ENCODE measurements at places on chromosomes 2 and 18.

DNA sequence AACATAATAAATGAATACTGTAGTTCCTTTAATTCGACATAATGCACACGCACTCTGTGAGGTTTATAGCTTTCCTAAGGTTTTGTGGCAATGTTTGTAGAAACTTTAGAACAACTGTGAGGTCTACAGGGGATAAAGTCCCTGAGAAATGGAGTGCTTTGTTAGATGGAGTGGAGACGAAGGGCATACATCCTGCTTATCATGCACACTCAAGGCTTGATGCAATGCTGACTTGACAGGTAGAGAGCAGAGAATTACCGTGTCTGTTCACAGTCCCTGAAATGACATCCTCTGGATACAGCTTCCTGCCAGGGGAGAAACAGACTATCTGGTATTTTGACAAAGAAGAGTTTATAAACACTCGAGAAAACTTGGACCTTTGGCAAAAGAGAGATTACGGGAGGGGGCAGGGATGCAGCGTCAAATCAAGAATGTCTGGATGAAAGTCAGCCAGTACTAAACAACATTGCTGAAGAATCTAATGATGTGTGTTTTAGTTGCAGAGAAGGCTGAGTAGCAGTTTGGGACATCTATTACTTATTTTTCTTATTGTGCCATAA, 766.9 kb upstream of the ZEB2 start:
- peak; percentile 42 for DNase-seq

GRCh38 chr18:37871561-37871960, 306.0 kb upstream of the CELF4 start:
- no peak for DNase-seq

- DNase-seq: peak; percentile 91
Observed at GRCh38 chr18:13221869-13222855, 3.6 kb downstream of the LDLRAD4 start.

GRCh38 chr2:73984922-73985307, 205 bp downstream of the TET3 start:
- no peak for DNase-seq

- no peak for DNase-seq
Observed at GRCh38 chr2:60498127-60498815, 55.2 kb downstream of the BCL11A start.

GRCh38 chr2:178225006-178225805, 30.9 kb downstream of the OSBPL6 start:
- DNase-seq: no peak

GRCh38 chr2:198283146-198283545, 478.8 kb downstream of the PLCL1 start:
- DNase-seq: no peak

DNA sequence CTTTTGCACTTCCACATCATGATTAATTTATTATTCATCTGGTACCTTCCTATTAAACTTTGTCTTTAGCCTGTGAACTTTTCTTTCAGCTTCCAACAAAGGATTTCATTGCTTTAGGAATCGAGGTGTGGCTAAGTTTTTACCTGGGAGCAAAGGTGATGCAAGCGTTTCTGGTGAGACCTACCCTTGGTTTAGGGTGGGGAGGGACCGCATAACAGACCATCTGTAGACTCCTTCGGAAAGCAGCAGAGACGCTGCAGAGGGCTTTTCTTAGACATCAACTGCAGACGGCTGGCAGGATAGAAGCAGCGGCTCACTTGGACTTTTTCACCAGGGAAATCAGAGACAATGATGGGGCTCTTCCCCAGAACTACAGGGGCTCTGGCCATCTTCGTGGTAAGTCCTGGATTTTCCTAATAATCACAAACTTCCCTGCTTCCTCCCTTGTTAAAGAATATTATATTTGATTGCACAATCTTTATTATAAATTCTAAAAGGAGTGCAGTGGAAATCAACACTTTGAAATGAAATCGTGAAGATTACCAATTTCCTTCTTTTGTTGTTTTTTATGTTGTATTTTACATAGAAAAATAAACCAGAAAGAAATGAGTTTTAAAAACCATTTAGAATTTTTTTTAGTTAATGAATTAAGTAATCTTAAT, at the start of gene DSG3:
Gene DSG3, plus strand, starts transcription at position 212 of the 662 bp plus-strand sequence. Its CDS starts 137 bp downstream, at position 349.
- DNase-seq: no peak
